ENCODE measurements at places on chromosomes 12 and 14.

DNA sequence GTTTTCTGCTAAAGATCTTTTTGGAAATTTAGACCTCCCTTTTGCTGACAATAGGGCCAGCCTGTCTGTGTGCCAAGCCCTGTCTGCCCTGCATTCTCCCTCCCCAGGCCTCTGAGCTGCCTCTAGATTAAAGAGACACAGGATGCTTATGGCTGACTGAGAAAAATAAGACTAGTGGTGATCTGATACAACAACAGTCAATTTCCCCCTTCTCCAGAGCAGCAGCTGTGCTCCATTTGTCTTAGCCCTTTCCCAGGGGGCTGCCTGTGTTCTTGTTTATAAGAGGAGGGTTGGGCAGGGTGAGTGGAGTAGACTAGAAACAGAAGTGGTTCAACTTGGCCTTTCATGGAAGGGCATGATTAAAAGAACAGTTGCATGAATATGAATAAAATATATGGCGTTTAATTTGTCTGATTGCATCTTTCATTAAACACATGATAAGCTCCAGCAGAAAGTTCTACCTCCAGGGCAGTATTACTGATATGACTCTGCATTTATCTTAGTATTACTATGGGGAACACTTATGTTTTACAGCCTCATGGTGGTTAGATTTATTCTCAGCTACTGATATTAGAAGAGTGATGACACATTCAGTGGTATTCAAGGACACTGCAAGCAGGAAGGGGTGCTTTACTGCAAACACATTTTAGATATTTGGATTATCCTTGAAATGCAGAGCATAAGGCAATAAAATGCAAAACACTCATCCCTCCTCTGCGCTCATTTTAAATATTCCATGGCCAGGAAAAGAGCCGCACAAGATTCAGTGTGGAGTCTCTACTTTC lies 150.2 kb upstream of the CLEC14A start:
- no peak for DNase-seq

GRCh38 chr12:50453872-50454271 lies 50.9 kb upstream of the DIP2B start:
- DNase-seq, result no peak

DNA sequence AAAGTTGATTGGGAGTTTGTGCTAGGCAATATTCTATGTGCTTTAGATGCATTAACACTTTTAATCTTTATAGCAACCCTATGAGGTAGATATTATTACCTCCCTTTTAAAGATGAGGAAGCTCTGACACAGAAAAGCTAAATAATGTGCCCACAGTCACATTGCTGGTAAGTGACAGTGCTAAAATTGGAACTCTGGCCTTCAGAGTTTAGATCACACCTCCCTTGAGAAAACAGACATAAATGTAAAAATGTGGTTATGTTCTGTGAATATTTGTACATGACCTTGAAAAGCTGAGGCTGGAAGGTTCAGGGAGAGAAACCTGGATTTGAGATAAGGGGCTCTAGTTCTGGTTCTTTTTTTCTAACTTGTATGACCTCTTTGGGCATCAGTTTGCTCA lies 1.9 kb downstream of the ABHD4 start:
- DNase-seq, result no peak

DNA sequence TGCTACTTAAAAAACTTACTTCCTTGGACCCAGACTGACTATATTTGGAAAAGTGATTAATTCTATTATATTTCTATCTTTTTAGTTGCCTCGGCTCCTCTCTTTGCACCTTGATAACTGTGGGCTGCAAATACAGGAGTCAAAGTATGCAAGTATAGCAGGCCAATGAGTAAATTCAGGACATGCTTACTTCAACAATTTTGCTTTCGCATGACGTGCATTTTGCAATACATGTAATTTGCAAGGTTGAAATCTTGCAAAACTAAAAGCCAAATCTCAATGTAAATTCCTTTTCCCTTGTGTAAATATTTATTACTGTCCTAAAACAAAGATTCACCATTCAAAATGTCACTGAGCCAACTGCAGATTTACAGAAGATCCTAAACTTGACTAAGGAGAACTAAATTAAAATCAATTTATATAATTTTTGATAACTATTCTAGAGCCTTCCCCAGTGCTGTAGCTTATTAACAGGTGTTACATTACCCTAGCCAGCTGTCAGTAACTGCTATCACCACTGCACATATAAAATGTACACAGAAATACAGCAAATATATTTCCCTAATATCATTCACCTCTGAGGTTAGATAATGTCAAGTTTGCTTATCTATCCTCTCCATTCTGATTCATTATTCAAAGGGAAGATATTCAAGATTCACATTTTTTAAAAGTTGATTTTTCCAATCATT lies 1069.5 kb downstream of the TRHDE start:
- DNase-seq, result no peak

GRCh38 chr12:108935159-108935763 lies 55.4 kb downstream of the DAO start:
- DNase-seq, result no peak

GRCh38 chr12:93616584-93617101 lies 44.2 kb downstream of the SOCS2 start:
- DNase-seq, result no peak

DNA sequence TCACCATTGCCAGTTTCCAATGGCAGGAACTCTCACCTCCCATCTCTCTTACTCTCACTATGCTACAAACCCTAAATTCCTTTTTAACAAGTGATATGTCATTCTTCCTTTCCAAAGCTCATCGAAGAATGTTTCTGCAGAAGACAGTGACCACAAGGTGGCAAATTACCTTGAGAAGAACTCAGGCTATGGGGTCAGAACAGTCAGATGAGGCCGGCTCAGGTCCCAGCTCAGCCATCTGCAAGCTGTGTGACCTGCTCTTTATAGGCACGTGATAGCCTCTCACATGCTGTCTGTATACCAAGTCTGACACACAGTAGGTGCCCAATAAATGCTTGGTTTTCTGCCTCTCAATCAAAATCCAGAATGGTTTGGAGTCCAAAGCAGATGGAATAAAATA lies 80.7 kb downstream of the FOXN3 start:
- DNase-seq, result peak; percentile 57

- no peak for DNase-seq
These were observed 191.0 kb upstream of the BTG1 start for GRCh38 chr12:92336641-92337040.

GRCh38 chr14:47626151-47627035 lies 49.0 kb downstream of the MDGA2 start:
- DNase-seq, result no peak

GRCh38 chr12:81759190-81760051 lies at the start of gene PPFIA2:
PPFIA2 (minus strand) TSS chr12:81759350.
- DNase-seq, result peak; percentile 81

GRCh38 chr12:120367924-120368788 lies 808 bp downstream of the MSI1 start:
- DNase-seq, result no peak

- no peak for DNase-seq
These were observed 75.5 kb downstream of the FBXL14 start for GRCh38 chr12:1518591-1519516.

GRCh38 chr12:131849700-131850553 lies 21.7 kb downstream of the MMP17 start:
- DNase-seq, result no peak

- no peak for DNase-seq
These were observed 66.1 kb upstream of the ARID2 start for GRCh38 chr12:45663455-45663854.

DNA sequence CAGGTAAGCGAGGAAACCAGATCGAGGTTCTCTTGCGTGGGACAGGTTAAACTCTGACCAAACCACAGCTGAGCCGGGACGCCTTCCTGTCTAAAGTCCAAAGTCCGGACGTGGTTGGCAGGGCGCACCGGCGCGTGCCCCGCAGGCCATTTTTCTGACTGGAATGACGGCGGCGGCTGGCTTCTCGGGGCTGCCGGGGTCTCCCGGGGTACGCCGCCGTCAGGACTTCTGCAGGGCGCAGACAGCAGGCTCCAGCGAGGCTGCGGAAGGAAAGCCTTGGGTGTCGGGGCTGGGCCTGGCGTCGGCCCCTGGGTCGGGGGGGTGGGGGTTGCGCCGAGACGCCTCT lies 32.8 kb downstream of the MIA2 start:
- no peak for DNase-seq

- DNase-seq, result no peak
These were observed 23.8 kb upstream of the DICER1 start for GRCh38 chr14:95180966-95181741.

- no peak for DNase-seq
These were observed 287.3 kb downstream of the MED13L start for GRCh38 chr12:115990241-115990640.

DNA sequence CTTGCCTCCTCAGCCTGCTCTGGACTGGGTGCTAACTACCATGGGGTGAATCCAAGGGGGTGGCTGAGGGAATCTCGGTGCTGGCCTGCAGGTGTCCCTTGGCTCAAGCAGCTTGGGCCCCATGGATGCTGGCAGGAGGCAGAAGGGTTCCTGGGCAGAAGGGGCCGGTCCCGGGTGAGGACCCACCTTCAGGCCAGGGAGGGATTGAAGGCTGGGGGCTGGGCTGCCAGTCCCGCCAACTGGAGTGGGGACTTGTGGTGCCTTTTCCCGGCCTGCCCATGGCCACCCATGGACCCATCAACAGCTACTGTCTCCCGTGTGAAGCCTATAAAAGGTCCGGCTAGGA lies 550.1 kb downstream of the SLC6A15 start:
- no peak for DNase-seq
